ENCODE measurements at places on chromosomes 3 and 15.

DNA sequence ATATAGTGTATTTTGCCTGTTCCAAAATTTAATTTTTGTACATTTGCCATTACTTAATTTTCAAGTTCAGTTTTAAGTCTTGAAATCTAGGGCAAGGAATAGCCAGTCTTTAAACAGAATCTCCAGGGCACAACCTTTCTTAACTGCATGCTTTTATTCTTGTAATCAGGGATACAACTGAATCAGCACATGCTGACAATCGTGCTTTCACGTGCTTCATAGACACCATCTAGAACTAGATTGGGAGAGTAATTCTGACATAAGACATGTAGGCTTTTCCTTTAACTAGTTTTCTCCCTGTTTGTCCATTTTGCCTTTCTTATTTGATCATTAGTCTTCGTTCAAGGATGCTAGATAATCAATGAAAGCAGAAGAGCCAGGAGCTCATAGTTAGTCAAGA, 650.4 kb upstream of the CADM2 start:
- DNase-seq, result no peak

GRCh38 chr3:12994357-12994606, 78.9 kb downstream of the IQSEC1 start:
- no peak for DNase-seq

DNA sequence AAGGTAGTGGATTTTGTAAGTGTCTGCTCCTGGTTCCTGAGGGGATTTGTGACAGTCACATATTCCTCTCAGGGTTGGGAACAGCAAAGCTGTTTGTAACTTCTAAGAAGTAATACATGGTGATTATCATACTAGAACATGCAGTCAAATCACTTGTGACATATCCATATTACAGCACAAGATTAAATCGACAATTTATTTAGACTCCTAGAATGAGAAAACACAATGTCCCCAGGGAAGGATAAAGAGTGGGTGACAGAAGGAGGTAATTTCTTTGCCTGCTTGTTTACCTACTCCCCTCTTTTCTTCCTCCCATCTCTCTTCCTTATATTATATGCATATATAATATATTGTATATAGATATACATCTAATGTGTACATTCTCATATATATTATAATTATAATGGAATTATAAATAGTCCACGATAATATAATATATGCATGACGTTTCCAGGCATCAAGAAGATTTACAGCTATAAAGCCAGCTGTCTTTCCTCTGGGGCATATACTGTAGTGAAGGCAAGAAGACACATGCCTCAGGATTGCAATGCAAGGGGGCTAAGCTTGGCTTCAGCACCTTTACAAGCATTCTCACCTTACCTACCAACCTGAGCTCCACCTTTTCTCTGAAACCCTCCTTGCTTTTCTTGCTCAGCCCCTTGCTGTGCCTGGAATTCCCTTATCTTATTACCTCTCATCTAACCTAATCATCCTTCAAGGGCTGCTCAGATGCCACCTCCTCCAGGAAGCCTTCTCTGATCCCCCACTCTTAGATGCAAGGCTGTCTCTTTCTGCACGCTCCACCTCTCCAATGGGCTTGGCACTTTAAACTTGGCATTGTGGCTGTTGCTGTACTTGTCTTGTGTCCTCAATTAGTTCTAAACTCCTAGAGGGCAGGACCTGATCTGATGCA, 73.1 kb upstream of the PIAS1 start:
- DNase-seq, result no peak

DNA sequence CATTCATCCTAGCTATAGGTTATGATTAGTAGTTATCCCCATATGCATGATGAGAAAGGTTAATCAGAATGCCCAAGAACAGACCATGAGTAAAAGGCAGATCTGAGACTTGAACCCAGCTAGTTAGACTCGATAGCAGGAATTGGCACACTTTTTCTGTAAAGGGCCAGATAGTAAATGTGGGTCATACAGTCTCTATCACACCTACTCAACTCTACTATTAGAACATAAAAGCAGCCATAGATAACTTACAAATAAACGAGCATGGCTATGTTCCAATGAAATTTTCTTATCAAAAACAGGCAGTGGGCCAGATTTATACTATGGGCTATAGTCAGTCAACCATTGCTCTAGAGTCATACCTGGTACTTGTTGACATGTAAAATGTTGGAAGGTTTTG, 24.6 kb downstream of the POLG start:
- DNase-seq, result no peak

- no peak for DNase-seq
These were observed 238.5 kb upstream of the ZNF385D start for GRCh38 chr3:21989341-21990042.

- no peak for DNase-seq
These were observed 61.8 kb downstream of the IL16 start for GRCh38 chr15:81258455-81258854.
